BE2C (cell line): ENCODE measurements at places on chromosomes 11 and 22.

DNA sequence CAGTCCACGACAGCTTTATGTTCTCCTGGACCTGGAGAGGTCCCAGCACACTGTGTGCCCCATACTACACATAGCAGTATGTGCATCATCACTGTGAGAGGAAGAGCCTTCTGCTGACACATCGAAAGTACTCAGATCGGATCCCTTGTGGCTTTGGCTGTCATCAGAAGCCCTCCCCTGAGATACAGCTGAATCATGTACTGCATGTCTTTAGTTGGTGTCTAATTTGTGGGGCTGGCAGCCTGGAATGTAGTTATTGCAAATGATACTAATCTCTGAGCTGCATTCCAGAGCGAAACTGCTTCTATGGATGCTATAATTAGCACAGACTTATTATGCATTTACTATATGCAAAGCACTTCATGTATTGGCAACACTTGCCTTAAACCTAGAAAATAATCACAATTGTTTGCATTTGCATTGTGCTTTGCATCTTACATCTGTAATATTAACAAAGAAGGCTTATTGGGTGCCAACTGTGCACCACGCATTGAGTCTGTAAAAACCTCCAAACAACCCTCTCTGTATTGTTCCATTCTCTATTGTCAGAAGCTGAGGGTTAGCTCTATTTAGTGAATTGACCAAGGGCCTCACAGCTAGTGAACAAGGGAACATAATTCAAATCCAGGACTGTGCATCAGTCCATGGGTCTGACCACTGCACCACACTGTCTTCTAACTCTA, 89.2 kb upstream of the CRTAM start:
- no peak for DNase-seq

DNA sequence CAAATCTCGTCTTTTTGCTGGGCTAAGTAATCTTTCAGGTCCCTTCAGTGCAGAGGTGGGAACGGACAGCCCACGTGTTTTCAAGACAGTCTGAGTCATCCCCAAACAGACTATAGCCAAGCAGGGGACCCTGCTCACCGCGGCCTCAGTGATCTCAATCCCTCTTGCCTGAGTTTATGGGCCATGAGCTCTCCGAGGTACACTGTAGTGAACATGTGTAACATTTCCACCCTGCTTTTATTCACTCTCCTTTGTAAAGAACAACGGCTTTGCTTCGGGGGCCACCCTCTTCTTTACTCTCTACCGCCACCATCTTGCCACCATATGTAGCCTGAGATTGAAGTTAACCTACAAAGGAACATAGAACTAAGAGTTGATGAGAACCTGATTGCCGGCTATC, 11.5 kb upstream of the KCTD14 start:
- DNase-seq, result no peak

DNA sequence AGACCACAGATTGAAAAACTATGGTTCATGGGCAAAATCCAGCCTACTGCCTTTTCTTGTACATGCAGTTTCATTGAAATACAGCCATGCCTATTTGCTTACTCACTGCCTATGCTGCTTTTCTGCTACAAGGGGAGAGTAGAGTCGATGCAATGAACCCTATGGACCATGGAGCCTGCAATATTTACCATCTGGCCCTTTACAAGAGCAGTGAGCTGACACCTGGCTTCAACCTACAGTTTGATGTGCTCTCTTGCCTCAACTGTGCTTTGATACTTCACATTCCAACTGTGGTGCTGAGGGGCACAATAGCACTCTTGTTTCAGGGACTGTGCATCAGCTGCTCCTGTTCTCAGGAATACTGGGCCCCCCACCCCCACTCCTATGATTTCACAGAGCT, 239.5 kb upstream of the SORL1-AS1 start:
- DNase-seq, result no peak

DNA sequence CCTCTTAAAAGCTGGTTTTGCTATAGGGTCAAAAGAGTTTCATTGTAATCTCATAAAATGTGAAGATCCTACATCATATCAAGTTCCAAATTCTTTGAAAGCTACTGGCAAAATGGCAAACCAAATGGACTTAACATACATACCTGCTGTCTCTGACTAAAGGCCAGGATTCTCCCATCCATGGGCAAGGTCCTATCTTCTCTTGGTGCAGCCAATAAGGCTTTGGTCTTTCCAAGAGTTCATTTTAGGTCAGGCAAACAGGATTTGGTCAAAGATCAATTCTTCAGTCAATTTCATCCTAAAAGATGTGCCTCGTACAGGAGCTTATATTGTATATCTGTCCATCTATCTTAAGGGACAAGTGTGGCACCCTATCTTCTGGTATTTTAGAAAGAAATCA, 49.7 kb downstream of the CADM1 start:
- no peak for DNase-seq

DNA sequence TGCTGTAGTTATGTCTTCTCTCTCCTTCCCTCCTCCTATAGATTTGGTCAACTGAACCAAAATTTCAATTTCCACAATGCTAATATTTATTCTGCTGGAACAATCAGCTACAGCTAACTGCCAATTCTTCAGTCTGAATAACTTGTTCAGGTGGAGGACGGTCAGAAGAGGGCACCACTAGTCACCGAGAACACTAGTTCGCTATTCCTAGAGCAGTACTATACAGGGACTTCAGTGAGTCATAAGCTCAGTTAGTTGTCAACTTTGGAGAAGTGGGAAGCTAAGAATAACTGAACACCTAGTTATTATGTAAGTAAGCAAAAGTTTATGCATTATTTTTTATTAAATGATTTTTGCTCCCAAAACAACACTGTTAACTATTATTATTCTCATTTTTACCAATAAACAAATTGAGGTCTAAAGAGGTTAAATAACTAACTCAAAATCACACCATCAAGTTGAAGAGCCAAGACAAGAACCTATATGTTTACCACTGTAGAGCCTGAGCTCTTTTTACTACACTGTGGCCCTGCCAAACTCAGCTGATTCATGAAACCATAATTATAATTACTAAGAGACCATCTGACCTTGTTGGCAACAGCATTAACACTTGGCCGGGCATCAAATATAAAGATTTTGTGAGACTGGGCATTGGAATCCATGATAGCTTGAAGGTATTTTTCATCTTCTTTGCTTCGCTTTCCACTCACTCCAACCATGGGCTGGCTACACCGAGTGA, 59.0 kb downstream of the CEP57 start:
- peak; percentile 54 for DNase-seq

DNA sequence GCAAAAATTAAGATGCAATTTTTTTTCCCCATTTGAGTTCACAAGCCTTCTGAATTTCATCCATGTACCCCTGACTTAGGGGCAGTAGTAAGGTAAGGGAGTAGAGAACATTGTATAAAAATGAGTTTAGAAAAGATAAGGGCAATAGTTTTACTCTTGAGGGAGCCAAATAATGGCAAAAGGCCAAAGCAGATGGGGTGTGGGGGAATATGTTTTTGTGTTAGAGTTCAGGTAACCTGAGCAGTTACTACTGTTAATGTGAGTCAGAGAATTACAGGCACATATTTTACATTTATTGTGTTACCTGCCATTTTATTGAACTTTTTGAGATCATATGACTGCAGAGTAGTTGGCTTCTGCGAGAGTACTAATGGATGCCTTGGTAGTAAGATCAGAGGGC, 3.1 kb downstream of the EED start:
- DNase-seq, result no peak

- peak; percentile 73 for DNase-seq
Observed at GRCh38 chr22:37661160-37661924, 2.8 kb downstream of the PDXP start.

DNA sequence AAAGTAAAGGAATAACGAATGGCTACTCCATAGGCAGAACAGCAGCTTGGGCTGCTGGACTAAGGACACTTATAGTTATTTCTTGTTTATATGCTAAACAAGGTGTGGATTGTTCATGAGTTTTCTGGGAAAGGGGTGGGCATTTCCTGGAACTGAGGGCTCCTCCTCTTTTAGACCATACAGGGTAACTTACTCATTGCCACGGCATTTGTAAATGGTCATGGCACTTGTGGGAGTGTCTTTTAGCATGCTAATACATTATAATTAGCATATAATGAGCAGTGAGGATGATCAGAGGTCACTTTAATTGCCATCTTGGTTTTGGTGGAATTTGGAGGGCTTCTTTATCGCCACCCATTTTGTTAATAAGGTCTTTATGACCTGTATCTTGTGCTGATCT, 7.0 kb downstream of the OR4X1 start:
- DNase-seq, result no peak

GRCh38 chr22:20606041-20606783, 98.8 kb downstream of the MED15 start:
- DNase-seq, result peak; percentile 77

DNA sequence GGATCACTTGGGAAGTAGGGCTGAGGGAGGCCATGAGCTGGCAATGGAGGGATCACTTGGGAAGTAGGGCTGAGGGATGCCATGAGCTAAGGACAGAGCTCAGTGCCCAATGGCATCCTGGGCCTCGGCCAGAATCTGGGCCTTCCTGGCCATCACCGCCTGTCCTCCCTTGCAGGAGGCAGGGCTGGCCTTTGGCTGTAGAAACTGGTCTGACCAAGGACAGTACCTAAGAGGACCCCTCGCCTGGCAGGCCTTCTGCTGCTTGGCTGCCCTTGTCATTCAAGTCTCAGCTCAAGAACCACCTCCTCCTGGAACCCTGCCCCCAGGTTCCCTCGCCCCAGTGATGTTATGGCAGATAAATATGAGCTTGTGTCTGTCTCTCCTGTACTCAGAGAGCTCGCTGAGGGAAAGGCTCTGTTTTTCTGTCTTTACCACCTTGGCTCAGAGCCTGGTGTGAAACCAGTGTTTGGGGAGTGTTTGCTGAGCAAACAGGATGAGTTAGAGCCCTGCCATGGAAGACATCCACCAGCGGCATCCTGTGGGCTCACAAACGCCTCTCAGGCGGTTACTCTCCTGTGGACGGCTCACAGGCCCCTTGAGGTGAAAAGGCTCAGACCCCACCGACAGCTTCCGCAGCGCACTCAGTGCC, 19.3 kb upstream of the RASL10A start:
- no peak for DNase-seq

GRCh38 chr22:39148026-39148726, 4.3 kb downstream of the CBX7 start:
- DNase-seq, result no peak

- no peak for DNase-seq
Observed at GRCh38 chr11:4211991-4212390, 117.4 kb downstream of the RRM1 start.

DNA sequence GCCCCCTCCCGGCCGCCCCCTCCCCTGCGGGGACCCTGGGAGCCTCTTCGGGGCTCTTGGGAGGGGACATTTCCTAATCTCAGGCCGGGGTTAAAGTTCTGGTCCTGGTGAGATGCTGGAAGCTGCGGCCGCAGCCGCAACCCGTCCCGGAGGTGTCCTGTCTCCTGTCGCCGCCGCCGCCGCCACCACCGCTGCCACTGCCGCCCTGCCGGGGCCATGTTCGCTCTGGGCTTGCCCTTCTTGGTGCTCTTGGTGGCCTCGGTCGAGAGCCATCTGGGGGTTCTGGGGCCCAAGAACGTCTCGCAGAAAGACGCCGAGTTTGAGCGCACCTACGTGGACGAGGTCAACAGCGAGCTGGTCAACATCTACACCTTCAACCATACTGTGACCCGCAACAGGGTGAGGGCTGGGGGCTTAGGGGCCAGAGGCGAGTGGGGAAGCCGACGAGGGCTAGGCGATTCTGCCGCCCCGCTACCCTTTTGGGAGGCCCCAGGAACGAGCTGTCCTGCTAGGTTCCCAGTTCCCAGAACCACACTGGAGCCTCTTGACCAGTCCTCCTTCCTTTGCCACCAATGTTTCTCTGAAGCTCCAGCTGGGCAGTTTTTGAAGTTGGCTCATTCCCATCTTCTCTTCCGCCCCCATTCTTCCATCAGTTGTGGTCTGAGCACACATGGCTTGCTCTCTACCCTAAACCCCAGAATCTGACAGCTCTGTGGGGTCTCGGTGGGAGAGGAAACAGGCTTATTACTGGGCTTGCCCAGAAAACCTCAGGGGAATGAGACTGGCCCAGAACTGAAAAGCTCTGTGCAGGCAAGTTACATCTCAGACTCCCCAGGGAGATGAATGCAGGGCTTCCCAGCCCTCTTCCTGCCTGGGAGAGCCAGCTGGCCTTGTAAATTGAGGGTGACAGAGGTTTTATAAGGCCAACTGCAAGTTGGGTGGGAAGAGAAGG, 781 bp downstream of the SIDT2 start:
- peak; percentile 77 for DNase-seq

- DNase-seq, result no peak
Observed at GRCh38 chr22:41823797-41824196, 9.1 kb upstream of the SREBF2 start.

GRCh38 chr11:1167256-1167655, 9.5 kb downstream of the MUC5AC start:
- DNase-seq, result no peak

GRCh38 chr11:77401486-77402217, 72.2 kb downstream of the PAK1 start:
- DNase-seq, result no peak

- DNase-seq, result no peak
Observed at GRCh38 chr11:60918251-60918938, 4.4 kb downstream of the TMEM109 start.

DNA sequence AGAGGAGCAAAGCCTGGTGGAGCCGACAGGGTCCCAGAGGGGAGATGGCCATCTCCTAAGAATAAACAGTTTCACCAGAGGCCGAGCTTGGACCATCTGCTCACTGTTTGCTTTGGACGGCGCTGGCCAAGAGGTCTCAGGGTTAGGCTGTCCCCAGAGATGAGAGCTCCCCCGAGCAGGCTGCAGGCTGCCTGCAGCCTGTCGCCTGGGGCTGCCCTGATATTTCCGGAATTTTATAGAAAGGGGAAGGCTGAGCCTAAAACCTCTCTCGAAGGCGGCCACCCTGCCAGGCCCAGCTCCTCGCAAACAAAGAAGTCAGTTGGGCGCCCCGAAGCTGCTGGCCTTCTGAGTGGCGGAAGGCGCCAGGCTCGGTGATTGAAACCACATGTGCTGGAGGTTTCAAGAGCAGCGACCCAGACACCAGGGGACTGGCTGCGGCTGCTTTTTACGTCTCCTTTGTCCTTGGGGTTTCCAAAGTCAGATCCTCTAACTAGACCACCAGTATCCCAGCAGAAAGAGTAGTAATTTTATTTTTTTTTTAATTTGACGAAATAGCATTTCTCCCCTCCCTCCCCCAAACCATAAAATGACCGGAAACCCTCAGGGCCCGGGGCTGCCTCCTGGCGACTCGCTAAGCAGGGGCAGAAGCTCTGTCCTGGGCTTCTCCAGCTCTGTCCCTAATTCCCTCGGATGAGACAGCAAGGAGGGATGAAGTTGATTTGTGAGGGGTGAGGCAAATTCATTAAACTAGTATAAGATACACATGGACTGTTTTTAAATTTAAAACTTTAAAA, 57.4 kb downstream of the CLMP start:
- DNase-seq, result peak; percentile 92

DNA sequence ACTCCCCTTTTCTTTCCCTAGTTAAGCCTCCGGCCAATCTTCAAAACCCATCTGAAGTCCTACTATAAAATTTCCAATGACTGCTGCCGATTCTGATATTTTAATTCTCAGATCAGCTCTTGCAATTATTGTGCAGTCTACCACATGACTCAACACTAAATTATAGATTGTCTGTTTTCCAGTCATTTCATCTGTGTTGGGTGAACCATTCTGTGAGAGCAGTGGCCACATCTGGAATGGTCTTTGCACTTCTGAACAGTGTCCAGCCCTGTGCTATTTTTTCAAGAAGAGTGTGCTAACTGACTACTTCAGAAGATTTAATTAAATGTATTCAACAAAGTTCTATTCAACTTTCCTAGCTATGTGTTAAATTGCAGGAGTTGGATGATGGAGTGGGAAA, 47.2 kb upstream of the MMP7 start:
- DNase-seq, result no peak
